ENCODE measurements at places on chromosomes 5 and 9.
A peak's percentile ranks its signal among the peaks of the same experiment; 100 is the strongest.

DNA sequence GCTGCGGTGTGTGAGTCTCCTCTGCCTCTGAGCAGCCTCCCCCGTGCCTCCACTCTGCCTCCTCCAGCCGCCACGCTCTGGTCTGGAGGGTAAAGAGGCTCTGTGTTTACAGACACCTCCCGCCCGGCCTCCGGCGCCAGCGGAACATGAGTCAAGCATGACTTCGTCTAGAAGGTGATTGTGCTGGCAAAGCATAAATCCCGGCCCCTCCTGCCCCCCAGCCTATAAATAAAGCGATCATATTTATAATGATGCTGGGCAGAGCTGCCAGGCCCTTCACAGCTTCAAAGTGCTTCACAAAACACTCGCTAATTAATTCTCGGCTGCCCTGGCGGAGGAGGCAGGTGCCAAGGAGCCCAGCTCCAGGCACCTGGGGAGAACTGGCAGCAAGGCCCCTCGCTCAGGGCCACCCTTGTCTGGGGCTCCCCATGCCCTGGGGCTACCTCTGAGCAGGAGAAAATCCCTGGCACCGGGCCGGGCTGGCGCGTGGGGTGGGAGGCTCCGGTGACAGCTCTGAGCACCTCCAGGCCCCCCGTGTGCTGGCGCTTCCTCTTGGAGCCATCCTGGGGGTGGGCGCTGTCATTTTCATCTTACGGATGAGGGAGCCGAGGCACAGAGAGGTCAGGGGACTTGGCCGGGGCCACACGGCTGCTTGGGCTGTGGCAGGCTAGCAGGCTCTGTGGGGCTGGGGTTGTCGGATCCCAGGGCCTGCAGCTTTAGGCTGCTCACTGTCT, 87.8 kb downstream of the RXRA start:
- no peak for DNase-seq

- no peak for DNase-seq
Measured at GRCh38 chr9:2923766-2924379, 80.0 kb upstream of the PUM3 start.

DNA sequence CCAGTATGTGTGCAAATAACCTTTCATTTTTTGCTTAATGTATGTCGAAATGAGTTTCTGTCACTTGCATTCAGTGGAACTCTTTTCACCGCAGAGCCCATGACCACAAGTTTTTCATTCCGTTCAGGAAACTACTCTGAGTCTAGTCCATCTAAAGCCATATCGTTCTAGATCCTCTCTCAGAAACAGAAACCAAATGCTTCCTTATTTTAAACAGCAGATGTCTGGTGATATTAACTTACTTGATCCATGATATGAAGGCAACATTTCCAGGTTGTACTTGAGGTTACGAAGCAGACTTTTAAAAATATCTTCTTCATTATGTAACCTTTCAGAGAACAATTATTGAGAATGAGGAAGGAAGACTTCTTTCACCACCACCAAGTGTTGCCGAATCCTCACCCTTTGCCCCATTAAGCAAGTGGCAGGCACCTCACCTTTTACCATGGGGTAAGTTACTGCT, 72.4 kb upstream of the GNAQ start:
- peak; percentile 85 for DNase-seq

GRCh38 chr9:2016408-2017330, 1.5 kb downstream of the SMARCA2 start:
- DNase-seq = peak; percentile 59

- no peak for DNase-seq
Measured at GRCh38 chr9:12416716-12417115, 276.5 kb upstream of the TYRP1 start.

- no peak for DNase-seq
Measured at GRCh38 chr9:31335529-31336234, 1048.8 kb upstream of the ACO1 start.

DNA sequence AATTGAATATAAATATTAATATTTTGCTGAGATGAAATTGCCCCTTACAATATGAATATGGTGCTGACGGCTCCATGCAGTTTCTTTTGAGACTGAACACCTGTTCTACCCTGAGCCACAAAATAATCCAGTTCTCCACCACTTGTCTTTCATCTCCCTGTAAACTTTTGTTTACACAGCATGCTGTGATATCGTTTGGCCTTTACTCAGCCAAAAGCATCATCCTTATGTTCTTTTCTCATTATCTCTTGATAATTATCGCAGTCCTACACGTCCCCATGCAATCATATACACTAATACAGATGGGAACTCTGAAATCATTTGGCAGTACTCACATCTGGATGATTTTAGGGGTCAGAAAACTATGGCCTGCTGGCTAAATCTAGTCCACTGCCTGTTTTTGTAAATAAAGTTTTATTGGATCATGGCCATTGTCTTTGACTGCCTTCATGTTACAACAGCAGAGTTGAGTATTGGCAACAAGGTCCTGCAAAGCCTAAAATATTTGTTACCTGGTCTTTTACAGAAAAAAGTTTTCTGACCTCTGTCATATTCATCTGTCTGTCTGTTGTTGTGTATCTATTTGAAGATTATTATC, 53.3 kb downstream of the AOPEP start:
- DNase-seq = no peak

DNA sequence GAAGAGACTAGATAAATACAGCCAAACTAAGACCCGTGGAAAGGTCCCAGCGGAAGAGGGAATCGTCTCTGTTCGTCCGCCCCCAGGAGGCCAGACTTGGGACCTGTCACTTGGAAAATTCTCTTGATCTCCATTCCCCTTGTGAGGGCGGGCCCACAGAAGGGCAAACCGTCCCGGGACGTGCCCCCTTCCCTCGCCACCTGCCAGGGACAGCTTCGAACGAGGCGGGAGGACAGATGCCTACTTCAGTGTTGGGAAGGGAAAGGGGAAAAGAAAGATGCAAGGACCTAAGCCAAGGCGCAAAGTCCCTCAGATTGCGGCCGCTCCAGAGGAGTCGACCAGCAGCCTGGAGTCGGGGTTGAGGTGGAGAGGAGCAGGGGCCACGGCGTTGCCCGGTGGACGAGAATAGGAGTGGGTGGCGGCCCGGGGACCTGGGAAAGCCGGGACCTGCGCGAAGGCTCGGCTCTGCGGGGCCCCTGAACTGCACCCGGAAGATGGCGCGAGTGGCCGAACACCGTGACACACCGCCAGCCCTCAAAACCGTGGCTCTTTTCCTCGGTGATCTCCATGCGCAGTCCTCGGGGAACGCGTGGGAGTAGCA, 4.4 kb upstream of the EBF1 start:
- DNase-seq = no peak

- DNase-seq = no peak
Measured at GRCh38 chr9:911005-911404, 65.5 kb upstream of the DMRT3 start.

- peak; percentile 44 for DNase-seq
Measured at GRCh38 chr5:40401284-40402006, 278.3 kb upstream of the PTGER4 start.

GRCh38 chr5:57937025-57937424, 454.4 kb upstream of the ACTBL2 start:
- no peak for DNase-seq

DNA sequence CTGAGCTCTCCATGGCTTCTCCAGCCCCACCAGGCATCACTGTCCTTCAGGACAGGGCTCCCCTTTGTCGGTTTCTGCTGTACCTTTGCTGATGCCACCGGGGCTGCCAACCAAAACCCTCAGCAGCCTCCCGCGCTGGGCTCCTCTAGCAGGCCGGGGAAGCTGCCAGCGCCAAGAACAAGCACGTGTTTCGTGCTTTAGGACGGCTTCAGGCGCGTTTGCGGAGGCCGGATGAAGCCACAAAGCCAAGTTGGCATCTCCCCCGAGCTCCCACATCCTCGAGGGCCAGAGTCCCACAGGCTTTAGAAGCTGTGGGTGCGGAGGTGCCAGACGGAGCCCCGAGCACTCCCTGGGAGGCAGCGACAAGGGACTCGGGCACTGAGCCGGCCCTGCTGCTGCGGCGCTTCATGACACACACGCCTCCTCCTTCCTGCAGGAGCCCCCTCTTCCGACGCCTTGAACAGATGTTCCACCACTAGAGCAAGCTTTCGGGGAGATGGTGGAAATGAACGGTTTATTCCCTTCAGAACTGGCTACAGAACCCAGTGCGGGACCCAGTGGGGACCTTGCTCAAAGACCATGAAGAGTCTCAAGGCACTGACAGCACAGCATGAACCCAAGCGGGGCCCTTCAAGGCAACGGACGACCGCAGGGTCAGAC, 36.7 kb downstream of the SARDH start:
- DNase-seq = no peak

DNA sequence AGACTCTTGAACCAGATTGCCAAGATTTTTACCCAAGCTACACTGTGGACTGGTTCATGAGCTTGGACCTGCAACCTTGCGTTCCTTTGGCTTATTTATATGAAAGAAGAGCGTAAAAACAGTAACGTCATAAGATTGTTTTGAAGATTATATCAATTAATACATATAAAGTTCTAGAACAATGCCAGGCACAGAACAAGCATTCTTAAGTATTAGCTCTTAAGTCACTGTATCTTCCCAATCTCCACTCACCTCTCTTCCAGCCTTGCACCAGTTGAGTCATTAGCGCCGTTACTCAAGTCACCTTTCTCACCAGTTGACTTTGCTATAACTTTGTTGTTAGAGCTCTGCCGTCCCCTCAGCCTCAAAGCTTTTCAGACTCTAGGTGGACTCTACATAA, 415.7 kb downstream of the PLK2 start:
- DNase-seq = no peak

DNA sequence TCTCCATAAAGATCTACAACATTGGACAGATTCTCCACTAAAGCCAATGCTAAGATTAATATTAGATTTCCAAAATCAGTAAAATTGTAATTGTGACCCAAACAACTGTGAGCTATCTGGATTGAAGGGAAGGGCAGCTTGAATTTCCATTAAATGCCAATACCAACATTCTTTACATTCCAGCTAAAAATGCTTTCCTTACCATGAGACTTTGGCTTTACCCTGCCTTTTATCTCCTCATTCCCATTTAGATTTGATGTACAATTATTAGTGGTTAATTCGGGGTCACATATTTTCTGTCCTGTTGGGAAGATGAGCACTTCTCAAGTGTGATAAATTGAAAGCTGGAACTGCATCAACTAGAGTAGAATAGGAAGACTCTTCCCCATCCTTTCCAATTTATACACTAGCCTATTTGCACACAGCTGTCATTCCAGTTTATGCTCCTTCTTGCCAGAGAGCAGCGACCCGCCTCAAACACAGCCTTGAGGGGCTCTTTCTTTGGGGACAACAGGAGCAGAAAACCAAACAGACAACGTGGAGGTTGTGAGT, 33.1 kb upstream of the MYOT start:
- DNase-seq = no peak
